ENCODE measurements at places on chromosomes 2 and 18.

DNA sequence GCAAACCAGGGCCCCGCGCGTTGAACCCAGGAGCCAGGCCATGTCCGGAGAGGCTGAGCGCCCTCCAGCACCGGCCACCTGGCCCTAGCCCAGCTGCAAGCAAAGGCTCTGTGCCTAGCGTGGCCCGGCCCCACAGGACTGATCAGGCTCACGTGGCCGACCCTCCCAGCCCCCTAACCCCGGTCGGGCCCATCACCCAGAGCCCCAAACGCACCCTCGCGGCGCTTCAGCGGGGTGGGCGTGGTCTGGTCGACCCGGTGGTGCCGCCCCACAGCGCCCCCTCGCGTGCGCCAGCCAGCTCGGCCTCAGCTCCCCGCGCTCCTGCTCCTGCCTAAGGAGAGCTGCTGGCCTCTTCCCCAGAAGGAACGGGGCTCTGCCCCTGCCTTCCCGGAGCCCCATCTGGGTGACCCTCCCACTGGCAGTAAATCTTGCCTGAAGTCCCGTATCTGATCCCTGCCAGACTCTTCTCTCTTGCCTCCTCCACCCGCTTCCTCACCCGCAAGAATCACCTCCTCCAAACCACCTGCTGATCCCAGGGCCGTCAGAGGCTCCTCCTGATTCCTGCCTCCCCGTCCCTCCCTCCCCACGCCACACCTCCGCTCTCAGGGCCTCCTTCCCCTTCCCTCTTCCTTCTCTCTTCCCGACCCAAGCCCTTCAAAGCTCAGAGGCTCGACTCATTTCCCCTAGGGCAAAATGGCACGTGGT, 12.3 kb upstream of the TEX51 start:
- DNase-seq, result peak; percentile 34

GRCh38 chr2:19829672-19830071, 72.1 kb downstream of the TTC32 start:
- DNase-seq, result no peak

DNA sequence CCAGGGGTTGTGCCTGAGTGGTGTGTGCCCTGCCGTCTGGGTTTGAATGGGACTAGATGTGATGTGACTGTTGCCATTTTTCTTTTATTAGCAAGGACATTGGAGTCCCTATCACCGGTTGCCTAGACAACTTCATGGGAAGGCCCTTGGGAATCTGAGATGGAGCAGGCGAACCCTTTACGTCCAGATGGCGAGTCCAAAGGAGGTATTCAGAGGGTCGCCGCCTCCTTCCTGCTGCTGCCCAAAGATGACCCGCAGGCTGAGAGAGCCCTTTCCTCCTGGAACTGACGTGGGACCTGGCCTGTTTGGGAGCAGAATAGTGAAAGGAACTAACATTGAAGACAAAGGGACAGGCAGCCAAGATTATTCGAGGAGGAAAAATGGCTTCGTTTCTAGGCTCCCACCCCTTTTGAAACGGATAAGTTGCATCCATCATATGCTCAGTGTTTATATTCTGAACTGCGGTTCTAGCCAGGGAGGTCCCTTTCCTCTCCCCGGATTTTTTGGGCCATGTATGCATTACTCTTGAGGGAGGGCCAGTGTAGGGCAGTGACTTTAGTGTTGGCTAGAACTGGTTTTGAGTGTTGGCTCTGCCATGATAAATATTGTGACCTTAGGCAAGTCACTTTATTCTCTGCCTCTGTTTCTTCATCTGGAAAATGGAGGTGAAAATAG, 673 bp downstream of the CENPO start:
- no peak for DNase-seq

DNA sequence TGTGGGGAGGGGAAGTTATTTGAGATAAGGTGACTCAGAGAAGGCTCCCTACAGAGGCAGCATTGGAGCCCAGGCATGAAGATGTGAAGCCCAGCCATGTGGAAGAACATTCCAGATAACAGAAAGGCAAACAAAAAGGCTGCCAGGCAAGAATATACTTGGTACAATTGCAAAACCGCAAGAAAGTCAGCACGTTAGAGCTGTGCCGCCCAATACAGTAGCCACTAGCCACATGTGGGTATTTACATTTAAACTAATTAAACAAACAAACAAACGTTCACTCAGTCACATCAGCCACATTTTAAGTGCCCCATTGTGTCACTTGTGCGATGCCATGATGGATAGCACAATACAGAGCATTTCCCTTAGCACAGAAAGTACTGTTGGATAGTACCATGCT, 179.6 kb downstream of the SATB2 start:
- no peak for DNase-seq

- DNase-seq, result no peak
These were observed 102.9 kb downstream of the ETAA1 start for GRCh38 chr2:67499989-67500388.

- DNase-seq, result no peak
These were observed 117.0 kb downstream of the MGAT5 start for GRCh38 chr2:134370655-134371445.

DNA sequence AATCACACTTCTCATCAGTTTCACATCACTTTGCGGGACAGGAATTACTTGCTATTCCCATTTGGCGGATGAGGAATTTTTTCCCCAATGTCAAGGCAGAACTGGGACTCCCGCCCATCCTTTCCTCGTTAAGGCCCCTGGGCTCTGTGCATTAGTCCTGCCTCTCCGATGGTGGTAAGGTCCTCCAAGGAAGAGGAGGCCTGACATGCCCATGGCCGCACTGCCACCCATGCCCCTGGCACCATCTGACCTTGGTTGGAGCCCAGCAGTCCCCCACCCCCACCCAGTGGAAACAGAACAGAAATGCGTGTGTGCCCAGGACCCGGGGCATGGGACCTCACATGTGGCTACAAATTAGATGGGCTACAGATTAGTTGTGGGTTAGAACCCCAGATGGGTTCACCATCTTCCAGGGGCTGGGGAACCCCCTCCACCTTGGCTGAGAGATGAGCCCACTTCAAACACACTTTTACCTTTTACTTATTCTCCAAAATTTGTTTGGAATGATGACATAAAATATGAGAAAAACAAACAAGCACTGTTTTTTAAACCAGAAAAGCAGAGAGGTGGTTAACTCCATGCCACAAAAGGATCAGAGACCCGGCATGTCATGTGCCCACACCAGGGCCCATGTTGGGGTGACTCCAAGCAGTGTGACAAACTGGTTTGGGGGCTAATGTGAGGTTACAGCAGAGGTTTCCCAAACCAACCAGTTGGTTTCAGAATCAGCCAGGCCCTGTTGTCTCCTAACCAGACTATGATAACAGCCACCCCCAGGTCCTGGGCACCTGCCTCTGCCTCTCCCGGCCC, 11.0 kb upstream of the DUSP2 start:
- peak; percentile 51 for DNase-seq

GRCh38 chr18:48778344-48779011, 172.3 kb downstream of the SMAD7 start:
- no peak for DNase-seq

- DNase-seq, result no peak
These were observed 95.2 kb upstream of the RAB6C start for GRCh38 chr2:129884221-129884786.

DNA sequence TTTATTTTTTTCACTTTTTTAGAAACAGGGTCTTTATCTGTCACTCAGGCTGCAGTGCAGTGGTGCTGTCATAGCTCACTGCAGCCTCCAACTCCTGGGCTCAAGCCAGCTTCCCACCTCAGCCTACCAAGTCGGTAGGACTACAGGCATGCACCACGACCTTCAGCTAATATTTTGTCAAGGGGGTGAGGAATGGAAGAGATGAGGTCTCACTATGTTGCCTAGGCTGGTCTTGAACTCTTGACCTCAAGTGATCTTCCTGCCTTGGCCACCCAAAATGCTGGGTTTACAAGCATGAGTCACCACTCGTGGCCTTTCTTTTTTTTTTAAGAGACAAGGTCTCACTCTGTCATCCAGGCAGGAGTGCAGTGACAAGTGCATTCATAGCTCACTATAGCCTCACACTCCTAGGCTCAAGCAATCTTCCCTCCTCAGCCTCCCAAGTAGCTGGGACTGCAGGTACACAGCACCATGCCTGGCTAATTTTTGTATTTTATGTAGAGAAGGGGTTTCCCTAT, 13.4 kb downstream of the PPP1R7 start:
- no peak for DNase-seq

DNA sequence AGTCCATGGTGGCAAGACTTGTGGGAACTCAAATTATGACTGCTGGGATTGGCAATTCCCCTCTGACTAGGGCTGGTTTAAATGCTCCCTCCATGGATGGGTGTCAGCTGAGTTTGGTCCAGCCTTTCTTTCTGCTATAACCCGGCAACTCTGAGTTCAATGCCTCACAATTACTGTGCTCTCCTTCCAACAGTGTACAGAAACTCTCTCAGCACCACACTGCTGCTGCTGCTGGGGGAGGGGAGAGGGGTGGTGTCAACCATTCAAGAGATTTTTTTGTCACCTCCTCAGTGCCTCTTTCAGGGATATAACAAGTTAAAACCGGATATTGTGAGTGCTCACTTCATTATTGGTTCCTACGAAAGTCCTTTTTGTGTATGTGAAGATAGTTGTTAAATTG, 830.3 kb upstream of the NXPH2 start:
- no peak for DNase-seq

GRCh38 chr2:109429567-109430328, 184.0 kb downstream of the SEPTIN10 start:
- DNase-seq, result no peak

DNA sequence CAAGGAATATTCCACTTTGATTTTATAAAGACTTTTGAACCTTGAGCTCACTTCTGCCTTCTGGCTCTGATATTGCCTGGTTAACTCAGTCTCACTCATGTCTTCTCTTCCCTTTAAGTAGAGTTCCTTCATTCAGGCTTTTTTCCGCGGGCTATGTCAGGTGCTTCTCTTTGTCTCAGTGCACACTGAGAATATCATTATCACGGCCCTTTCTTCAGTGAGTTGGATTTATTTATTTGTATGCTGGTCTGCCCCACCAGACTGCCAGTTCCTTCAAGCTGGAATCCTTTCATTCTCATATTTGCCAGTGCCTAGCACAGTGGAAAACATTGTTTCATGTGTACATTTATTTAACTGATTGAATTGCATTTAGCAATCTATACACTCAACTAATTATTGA, 136.5 kb downstream of the DOK6 start:
- DNase-seq, result no peak

- no peak for DNase-seq
These were observed 79.5 kb downstream of the CCDC138 start for GRCh38 chr2:108866041-108866440.

DNA sequence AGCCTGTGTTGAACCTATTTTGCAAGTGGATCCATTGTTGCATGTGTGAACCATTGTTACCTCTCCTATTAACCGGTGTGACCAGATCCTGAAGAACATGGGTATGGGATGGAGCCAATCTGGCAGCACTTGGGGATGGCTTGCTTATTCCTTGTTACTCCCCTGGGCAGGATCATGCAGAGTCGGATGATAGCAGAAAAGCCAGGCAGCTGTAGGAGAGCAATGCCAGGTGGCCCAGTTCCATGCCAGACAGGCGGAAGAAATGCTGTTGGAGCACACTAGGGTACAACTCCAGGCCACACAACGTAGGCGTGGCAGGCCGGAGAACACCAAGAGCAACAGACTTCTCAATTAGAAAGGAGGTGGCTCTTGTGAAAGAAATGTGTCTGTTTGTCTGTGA, 16.3 kb upstream of the MYO1B start:
- no peak for DNase-seq

DNA sequence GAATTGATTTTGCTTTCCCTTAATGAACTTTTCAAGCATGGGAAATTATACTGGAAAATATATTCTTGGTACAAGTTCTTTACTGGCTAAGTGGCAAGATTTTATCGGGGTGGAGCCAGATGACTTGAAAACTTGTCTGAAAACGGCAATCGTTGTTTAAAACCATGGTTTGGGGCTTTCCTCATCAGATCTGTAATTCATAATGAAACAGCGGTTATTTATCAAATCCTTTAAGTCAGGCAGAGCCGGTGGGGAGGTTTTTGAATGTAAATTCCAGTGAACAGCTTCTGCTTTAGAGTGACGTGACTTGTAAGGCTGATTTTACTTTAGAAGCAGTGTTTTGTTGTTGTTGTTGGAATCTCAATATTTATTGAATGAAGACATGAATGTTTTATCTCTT, 2.6 kb downstream of the SEC11C start:
- DNase-seq, result no peak

- no peak for DNase-seq
These were observed 884 bp downstream of the HES6 start for GRCh38 chr2:238238766-238239542.

DNA sequence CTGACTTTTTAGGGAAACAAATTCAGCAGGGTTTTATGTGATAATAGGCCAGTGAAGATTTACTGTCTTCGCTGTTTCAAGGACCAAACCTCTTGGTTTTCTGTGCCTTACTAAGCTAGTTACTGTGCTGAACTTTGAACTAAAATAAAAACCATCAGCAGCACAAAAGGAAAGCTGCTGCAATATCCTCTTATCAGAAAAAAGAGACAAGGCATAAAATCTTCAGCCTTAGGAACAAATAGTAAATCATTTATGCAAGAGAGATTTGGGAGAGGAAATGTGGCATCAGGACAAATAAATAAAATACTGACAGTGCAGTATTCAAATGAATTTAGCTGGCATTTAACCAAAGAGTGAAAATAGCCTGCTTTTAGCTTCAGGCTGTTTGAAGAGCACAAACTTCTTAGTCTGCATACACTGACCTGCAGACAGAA, 64.1 kb upstream of the EHBP1 start:
- DNase-seq, result no peak

DNA sequence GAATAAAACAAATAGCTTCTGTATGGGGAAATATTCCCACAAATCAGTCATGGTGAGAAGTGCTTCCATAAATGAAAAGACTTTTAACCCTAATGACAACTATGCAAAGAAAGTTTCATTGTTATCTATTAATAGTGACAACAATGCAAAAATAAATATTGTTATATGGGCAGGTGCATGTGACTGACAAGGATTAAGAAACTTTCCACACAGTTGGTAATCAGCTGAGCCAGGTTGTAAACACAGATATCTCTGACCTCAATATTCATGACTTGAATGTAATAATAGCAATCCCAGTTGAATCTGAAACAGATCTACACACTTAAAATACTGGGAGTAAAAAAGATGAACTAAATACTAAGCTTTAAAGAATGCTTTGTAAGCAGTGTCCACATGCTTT, 517.0 kb upstream of the SOX11 start:
- DNase-seq, result no peak

GRCh38 chr2:71100195-71100964, 29.6 kb downstream of the MCEE start:
- peak; percentile 46 for DNase-seq

GRCh38 chr2:233084488-233084887, 24.3 kb downstream of the INPP5D start:
- DNase-seq, result no peak

GRCh38 chr2:144230448-144231085, 289.4 kb downstream of the ZEB2 start:
- no peak for DNase-seq

GRCh38 chr18:48818329-48819254, 132.2 kb downstream of the SMAD7 start:
- DNase-seq, result no peak

DNA sequence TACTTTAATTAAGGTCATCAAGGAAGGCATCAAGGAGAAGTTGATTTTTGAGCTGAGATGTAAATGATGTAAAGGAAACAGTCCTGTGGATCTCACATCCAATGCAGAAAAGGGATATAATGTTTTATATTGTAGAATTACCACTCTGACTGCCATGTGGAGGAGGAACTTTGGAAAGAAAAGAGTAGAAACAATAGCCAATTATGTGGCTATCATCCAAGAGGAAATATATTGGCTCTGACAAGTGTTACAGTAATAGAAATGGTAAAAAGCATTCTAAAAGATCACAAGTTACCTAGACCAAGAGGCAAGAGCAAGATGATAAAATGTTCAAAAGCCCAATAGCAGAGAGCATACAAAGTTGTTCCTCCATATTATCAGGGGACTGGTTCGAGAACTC, 26.8 kb downstream of the BARD1 start:
- no peak for DNase-seq

- no peak for DNase-seq
These were observed 2.0 kb downstream of the GIGYF2 start for GRCh38 chr2:232699110-232699509.

Measured in stimulated activated CD4-positive, alpha-beta T cell treated with anti-CD3 and anti-CD28 coated beads, Interleukin-12 subunit alpha, Interleukin-12 subunit beta, amount 100 ng/mL, for 24 hours (primary cell).